Omental fat pad (tissue), 4 donors: ENCODE measurements at places on chromosomes 5 and 9.

DNA sequence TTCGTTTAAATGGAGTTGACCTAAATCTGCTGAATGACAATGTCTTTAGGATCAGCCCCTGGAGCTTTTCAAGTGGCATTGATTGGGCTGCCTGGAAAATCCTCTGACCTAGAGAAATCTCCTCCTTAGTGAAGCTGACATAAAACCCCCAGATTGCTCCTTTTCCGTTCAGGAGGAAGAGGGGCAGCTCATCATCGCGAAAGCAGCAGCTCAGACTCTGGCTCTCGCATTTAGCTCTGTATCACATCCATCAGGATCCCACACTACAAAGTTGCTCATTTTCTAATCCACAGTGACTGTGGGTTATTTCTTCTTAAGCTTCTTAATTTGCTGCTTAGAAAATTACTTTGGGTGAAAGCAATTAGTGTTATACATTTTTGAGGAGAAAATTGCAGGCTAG, 373.7 kb downstream of the ENC1 start:
- DNase-seq = no peak

DNA sequence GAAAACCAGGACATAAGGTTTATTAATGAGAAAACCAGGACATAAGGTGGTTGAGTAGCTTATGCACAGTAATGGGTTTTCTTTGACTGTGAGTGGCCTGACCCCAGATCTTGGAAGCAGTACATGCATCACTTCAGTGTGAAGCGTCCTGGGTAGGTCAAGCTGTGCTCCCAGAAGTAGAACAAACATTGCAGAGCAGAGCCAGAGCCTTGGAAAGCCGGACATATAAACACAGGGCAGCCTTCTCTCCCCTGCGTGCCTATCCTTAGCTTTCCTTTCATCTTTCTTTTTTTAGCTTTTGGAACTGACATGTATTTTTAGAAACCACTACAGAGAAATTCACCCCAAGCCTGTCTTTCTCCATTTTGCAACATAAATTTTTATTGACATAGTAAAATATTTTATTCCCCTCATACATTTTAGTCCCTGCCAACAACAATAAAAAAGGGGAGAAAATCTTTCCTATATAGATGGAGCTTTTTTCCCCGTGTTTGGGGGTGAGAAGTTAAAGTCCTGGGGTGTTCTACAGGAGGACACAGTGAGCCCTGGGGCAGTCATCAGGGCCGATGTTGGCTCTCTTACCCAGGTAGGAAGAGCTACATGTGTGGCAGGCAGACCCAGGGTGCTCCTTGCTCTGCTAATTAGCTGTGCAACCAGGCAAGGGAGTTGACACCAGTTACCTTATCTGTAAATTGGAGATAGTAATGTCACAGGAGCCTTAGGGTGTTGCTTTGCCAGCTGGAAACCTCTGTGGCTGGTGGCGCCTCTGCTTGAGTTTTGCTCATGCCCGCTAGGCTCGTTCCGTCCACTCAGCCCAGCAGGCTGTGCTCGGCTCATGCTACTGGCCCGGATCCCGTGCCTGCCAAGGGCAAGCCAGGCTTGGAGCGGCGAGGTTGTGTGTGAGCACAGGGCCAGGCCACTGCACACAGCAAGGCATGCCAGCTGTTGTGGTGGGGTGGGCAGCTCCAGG, 389.6 kb downstream of the KDM4C start:
- DNase-seq = no peak

DNA sequence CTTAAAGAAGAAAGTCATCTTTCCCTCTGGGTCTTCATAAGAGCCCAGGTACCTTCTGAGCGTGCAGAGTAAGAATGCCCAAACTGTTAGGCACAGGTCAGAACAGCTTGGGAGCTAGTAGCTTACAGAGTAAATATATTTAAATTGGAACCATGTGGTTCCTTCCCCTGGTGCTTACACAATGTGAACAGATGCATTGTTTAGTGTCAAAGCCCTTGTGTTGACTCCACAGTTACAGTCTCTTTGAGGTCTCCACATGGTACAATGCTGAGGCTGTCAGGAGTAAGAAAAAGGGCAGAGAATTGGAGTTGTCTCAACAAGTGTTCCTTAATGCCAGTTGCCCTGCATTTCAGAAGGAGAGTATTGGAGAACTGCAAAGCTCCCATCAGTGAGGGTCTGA, 188.5 kb downstream of the PAPPA start:
- no peak for DNase-seq

GRCh38 chr5:120463991-120464626, at the start of gene PRR16:
Gene PRR16 (plus strand): TSS chr5:120464300.
- no peak for DNase-seq

- DNase-seq = no peak
Observed at GRCh38 chr9:136605988-136606660, 56.6 kb upstream of the EGFL7 start.

DNA sequence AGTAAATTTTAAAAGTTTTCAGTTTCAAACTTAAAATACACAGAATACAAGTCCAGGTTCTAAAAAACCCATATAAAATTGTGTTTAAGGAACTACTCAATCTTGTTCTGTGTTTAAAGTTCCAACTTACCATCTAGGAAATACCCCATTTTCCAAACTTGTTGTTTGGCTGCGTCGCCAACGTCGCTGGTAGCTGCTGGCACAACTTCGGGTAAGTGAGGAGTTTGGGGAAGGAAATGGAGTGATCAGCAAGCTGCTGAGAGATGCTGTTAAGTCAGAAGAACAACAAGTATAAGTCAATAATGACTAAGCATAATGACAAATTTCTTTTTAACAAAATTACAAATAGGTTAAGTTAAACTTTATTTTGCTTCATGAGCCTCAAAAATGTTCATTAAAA, 71.3 kb upstream of the RAPGEF6 start:
- no peak for DNase-seq

DNA sequence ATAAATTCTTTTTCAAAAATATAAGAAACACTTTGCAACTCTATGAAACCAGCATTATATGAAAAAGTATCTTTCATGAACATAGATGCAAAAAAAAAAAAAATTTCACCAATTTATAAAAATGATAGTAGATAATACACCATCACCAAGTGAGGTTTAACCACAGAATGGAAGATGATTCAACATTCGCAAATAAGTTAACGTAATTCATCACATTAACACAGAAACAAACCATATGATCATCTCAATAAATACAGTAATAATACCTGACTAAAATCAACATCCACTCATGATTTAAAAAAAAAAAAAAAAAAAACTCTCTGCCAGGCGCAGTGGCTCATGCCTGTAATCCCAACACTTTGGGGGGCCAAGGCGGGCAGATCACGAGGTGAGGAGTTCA, 6.3 kb downstream of the PJA2 start:
- no peak for DNase-seq

DNA sequence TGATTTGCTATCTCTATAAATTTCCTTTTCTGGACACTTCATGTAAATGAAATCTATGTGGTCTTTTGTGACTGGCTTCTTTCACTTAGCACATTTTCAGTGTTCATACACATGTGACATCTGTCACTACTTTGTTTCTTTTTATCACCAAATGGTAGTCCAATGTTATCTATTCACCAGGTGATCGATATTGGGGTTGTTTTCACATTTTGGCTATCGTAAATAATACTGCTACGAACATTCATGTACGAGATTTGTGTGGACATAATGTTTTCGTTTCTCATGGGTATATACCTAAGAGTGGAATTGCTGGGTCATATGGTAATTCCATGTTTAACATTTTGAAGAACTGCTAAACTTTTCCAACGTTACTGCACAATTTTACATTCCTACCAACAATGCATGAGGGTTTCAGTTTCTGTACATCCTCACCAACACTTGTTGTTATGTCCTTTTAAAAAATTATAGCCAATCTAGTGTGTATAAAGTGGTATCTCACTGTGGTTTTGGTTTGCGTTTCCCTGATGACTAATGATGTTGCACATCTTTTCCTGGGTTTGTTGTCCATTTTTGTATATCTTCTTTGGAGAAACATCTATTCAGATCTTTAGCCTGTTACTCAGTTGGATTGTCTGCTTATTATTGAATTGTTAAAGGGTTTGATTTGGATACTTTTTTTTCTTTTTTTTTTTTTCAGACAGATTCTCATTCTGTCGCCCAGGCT, 263.0 kb downstream of the PDZD2 start:
- no peak for DNase-seq

DNA sequence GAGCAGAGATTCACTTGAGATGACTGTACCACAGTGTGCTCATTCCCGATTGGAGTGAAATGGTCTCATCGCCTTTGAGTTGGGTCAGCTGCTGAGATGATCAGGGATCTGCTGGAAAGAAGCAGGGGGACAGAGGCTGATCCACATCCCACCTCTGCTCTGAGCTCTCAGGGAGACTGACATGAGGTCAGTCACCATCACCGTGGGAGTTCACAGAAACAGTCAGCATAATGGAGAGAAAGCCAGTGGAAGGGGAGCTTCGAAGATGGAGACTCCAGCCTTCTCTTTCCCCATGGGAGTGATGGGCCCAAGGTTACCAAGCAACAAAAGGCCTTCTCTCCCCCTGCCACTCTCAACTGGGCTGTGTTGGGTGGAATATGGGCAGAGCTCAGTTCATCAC, 276.4 kb downstream of the CDK5RAP2 start:
- DNase-seq = no peak

DNA sequence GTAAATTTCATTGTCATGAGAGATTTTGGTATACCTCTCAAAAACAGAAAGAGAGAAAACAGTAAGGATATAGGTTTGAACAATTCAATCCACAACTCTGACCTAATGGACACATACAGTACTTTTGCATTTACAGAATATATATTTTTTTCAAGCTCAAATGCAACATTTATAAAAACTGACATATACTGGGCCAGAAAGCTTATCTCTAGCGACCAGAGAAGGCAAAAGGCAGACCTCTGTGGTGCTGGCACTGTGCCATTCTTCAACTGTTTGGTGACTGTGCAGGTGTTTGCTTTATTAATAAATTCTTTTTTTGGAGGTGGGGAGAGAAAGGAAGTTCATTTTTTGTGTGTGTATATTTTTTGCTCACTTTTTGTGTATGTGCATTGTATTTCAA, 6.0 kb upstream of the PLAC8L1 start:
- no peak for DNase-seq

GRCh38 chr5:65967288-65968066, 41.1 kb downstream of the ERBIN start:
- DNase-seq = no peak

DNA sequence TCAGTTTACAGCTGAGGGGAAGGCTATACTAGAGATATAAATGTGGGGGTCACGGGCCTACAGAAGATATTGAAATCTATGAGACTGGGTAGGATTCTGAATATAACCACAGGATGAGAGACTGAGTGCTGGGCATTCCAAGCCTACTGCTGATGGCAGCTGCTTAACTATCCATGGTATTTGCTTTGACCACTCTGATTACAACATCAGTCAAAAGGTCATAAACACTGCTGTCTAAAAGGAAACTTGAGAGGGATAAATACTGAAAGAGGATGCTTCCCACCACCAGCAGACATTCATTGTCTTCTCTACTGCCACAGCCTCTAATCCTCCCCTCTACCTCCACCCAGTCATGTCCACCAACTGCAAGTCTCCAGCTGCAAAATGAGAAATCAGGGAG, 3.8 kb downstream of the ZNF622 start:
- DNase-seq = no peak

DNA sequence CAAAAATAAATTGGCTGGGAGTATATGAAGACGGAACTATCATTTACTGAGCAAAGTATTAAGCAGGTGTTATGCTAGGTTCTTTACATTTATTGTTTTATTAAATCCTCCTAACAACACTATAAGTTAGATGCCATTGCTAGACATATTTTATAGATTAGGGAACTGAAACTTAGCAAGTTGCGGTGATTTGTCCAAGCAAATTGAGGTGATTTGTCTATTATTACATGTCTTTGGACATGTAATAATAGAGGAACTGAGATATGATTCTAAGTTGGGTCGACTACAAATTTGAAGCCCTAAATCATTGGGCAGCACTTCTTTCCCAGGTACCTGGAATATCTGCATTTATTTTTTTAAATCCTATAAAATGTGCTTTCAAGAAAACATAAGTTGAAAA, 429.9 kb downstream of the GABRG2 start:
- no peak for DNase-seq

DNA sequence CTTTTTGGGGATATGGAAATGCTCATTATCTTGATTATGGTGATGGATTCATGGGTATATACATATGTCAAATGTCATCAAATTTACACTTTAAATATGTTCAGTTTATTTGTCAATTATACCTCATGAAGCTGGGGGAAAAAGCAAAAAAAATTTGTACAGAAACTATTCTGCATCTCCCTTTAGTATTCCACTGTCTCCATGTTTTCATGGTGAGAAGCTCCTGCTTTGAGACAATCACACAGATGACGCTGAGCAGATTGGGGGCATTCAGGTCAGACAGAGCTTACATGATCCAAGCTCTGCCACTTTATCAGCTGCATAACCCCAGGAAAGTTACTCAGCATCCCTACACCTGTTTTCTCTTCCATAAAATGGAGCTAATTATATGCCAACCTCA, 101.5 kb downstream of the PLPPR1 start:
- no peak for DNase-seq

GRCh38 chr5:134458234-134459009, 46.7 kb upstream of the CDKN2AIPNL start:
- no peak for DNase-seq

- no peak for DNase-seq
Observed at GRCh38 chr5:79111960-79112702, 522 bp downstream of the BHMT start.

DNA sequence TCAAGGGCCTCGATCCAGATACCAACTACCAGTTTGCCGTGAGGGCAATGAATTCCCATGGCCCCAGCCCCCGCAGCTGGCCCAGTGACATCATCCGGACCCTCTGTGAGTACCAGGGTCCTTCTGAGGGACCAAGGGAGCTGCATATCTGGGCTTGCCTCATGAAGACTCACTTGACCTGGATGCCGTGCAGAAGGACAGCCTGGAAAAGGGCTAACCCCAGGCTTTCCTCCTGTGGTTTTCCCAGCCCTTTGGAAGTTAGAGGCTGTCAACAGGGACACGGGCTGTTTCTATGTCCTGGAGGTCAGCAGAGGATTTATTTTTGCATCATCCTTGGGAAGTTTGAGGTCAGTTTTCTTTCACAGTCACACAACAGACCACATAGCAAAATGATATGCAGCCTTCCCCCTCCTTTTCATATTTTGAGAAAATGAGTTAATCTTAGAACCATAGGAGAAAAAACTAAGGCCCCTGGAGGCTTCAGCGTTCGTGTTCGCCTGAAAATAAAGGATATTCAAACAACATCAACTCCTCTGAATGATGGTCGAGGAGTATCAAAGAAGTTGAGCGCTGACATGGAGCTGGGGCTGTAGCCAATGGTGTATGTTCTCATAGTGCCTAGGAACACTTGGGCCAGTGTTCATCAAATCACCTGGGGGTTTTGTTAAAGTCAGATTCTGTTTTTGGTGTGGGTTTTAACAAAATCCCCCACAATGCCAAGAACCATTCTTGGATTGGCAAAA, 112.2 kb downstream of the EGFLAM start:
- no peak for DNase-seq

- DNase-seq = no peak
Observed at GRCh38 chr9:93859431-93860215, 95.5 kb downstream of the BARX1 start.
